ENCODE measurements at places on chromosomes 1 and 21.

DNA sequence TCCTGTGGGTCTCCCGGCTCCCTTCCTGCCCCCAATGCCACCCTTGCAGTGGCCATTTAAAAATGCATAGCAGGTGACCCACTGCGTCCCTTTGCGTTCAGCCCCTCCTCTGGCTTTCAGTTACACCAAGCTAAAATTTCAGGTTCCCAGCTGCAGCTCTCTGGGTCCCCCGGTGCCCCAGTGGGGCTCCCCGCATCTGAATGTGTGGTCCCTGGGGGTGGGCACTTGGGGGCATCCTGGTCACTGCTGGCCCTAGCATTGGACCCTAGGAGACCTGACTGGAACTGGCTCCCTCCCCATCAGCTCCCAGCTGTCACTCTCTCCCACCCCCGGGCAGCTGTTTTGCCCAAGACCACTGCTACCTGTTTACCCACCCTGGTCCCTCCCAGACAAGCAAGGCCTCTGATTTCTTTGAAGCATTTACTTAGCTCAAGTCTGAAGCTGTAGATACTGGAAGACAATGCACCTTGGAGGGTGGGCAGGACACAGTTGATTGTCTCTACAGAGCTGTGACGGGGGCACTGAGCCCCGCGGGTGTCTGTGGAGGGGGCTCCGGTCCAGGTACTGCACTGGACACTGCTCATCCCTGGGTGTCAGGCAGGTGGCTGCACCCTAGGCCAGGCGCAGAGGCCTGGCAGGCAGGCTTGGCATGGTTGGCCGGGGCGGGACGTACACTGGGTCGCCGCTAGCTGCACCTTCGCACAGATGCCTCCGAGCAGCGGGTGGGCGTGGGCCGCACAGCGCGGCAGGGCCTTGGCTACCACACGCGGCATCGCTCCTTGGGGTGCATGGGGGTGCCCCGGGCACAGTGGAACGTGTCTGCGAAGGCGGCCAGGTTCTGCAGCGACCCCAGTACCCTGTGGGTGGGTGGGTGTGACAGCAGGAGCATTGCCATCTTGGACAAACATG, 3.9 kb downstream of the PRXL2B start:
- DNase-seq = no peak

GRCh38 chr1:171310661-171311087, 3.3 kb upstream of the FMO4 start:
- DNase-seq = no peak

GRCh38 chr1:208934933-208935332, 648.6 kb upstream of the CAMK1G start:
- DNase-seq = no peak

GRCh38 chr21:19468991-19469715, 1065.6 kb upstream of the TMPRSS15 start:
- no peak for DNase-seq

GRCh38 chr1:243924188-243924587, 74.1 kb upstream of the AKT3 start:
- DNase-seq = no peak

GRCh38 chr1:50333595-50333974, 89.7 kb downstream of the DMRTA2 start:
- DNase-seq = peak; percentile 66

- no peak for DNase-seq
Observed at GRCh38 chr1:103218821-103219220, 110.5 kb upstream of the COL11A1 start.

DNA sequence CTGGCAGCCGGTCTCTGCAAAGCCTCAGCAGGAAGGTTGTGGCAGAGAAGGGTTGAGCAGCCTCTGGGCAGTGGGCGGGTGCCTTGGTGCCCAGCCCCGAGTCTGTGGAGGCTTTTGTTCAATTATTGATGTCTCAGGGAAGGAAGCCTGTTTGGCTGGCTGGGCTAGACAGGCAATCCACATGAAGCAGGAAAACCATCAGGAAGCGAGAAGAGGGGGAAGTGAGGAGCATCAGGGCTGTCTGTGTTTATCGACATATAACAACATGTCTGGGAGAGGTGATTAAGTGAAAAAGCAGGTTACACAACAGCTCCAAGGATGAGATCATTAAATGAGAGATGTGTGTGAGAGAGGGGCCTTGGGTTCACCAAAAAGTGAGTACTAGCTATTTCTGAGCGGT, 105.4 kb downstream of the UBE2U start:
- DNase-seq = no peak

GRCh38 chr1:197143276-197143675, 3.2 kb downstream of the ASPM start:
- DNase-seq = no peak

DNA sequence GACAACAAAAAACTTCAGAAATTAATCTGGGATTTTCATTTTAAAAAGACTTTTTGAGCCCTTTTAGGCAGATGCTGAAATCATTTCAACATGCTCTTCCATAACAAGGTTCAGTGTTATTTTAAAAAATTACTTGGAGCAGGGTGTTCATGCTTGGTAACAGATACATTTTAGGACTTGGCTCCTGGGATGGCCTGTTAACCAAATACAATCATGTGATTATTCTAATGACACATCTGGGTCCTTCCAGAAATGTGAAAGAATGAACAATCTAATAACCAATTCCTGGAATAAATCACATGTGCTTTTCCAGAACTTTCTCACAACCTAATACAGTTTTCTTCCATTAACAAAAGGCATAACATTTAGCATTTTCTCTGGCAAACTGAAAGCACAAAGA, 379.8 kb upstream of the RUNX1 start:
- DNase-seq = no peak

- DNase-seq = peak; percentile 25
Observed at GRCh38 chr21:35426897-35427296, 377.8 kb upstream of the RUNX1 start.

DNA sequence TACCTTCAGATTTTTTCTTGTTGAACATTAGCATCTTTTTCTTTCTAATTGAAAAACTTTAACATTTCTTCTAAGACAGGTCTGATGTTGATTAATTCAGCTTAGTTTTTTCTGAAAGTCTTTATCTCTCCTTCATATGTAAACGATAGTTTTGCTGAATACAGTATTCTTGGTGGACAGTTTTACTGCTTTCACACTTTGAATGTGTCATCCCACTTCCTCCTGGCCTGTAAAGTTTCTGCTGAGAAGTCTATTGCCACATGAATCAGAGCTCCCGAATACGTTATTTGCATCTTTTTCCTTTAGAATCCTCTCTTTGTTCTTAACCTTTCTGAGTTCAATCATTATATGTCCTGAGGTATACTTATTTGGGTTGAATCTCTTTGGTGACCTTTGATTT, 344.2 kb downstream of the OLFM3 start:
- no peak for DNase-seq

DNA sequence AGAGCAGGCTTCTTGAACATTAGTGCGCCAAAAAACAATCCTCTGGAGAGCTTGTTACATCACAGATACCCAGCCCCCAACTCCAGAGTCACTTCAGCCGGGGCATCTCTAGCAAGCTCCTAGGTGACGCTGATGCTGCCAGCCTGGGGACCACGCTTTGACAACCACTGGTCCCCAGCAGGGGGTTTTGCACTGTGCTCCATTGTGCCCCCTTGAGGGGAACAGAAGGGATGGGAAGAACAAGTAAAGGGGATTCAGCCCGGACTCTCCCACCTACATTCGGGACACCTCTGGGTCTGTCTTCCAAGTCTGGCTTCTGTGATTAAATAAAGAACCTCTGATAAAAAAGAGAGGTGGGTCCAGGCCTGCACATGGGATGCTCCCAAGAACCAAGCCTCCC, 60.4 kb downstream of the ATP5PO start:
- peak; percentile 2 for DNase-seq

DNA sequence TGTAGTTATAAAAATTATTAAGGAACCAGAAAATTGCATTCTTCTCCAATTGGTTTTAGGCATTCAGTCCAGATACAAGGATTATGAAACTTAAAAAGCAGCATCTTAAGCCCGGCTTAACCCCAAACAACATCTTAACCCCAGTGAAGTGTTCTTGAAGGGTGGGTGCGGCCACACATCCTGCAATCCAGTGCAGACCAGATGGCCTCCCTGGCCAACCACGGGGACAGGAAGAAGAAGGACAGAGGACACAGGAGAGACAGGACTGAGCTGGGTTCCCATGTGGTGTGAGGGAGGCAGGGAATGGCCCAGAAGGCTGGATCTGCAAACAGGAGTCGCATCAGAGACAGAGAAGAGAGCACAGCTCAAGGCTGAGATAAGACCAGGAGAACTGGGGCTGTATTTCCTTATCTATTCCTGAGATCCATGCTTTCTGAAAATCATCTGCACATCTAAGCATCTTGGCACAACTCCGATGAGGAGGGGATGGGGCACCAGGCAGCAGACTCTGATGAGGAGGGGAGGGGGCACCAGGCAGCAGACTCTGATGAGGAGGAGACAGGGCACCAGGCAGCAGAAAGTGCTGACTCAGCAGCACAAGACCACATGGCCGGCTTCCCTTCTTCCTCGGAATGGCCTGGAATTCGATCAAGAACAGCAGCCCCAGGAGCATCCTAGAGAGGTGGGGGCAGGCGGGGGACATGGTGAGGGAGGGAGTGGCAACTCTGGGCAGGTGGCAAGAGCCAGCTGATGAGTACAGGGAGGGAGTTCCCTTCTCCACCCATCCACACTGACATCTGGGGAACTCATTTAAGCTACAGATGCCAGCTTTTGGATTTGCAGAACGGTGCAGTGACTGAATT, 26.6 kb downstream of the ABCG1 start:
- no peak for DNase-seq

- DNase-seq = no peak
Observed at GRCh38 chr1:151568626-151569088, 28.5 kb downstream of the TUFT1 start.

- no peak for DNase-seq
Observed at GRCh38 chr1:97209381-97209957, 487.9 kb downstream of the PTBP2 start.

- no peak for DNase-seq
Observed at GRCh38 chr1:58082596-58082995, 463.9 kb downstream of the OMA1 start.

DNA sequence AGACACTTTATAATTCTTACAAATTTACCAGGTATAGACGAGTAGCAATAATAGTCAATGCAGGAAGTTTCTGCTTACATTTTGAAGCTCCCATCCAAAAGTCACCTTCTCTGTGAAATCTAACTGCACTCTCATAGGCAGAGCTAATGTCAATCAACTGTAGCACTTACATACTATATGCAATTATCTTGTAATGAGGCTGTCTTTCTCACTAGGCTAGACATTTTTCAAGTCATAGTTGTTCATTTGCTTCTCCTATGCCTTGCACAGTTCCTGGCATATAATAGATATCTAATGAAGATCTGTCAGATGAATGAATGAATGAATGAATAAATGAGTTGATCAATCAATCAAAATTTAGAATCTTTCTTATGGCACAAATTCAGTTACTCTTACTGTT, 273.0 kb upstream of the DAB1 start:
- DNase-seq = no peak

GRCh38 chr1:29985606-29985945, 737.8 kb downstream of the MATN1 start:
- no peak for DNase-seq

DNA sequence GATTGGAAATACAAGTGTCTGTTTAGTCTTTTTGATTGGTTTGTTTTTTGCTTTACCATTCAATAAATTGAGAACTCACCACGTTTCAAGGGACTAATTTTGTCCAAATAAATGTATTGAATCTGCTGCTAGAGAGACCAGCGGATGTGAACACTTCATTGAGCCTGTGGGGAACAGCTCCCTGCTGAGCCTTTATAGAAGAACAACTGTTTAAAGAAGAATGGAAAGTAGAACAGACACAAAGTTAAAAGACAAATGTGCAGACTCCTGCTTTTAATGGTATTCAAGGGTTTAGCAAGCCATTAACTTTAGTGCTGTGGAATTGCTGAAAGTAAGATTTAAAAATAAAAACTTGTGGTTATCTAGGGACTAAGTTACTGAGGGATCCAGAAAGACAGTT, 817.7 kb upstream of the B3GALT2 start:
- no peak for DNase-seq

- no peak for DNase-seq
Observed at GRCh38 chr21:16419188-16419921, 689.6 kb downstream of the USP25 start.

- DNase-seq = no peak
Observed at GRCh38 chr1:186079084-186079684, 295.9 kb downstream of the TPR start.

- DNase-seq = no peak
Observed at GRCh38 chr1:155250246-155250632, 5.0 kb downstream of the ENTREP3 start.

DNA sequence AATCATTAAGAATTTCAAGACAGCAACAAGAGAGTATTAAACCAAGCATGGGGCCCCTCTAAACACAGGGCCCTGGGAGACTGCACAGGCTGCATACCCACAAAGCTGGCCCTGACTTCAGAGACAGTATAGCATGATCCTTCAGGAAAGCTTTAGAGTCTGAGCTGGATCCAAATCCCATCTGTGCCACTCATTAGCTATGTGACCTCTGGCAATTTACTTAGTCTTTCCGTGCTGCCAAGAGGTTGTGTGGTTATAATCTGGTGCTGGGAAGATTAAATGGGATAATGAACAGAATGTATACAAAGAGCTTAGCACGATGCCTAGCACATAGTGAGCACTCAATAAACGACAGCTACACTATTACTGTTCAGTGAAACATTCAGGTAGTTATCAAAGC, 4.0 kb downstream of the PHC2 start:
- no peak for DNase-seq

GRCh38 chr1:196896355-196896754, 8.5 kb downstream of the CFHR4 start:
- no peak for DNase-seq

GRCh38 chr1:17314491-17314971, 6.5 kb downstream of the PADI4 start:
- DNase-seq = no peak

DNA sequence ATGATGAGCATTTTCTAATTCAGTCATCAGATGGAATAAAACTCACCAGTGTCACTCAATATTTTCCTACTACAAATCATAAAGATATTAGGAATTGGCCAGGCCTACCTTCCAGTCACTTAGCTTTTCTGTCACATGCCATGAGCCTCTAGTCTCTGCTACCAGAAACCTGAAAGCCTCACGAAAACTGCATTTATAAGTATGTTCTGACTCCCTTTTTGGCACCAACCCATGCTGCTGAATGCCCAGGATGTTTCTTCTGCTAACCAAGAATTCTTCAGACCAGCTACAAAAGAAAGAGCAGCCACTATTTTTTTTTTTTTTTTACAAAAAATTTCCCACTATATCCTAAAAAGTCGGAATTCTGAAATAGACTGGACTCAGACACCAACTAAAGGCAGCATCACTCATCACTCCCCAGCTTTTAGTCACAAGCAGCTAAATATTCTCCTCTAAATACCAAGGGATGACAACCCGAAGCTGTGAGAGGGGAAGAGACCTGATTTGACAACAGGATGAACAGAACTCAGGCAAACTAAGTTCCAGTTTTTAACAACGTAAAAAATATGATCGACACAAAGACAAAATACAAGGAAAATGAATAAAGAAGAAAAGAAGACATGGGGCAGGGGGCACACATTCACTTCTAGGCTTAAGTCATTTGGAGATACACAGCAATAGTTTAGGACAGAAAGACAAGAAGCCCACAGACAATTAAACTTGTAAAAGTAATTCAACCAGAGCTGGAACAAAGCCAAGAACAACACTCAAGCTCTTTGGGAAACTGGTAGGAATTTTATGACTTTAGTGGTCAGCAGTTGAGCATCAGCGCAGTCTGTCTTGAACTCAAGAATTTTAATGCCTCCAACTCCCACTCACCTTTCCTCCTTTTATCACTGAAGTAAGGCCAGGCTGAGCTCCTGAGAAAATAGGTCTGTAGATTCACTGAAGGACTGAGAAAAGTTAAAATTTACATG, 1.7 kb downstream of the DCAF8 start:
- DNase-seq = no peak

- DNase-seq = no peak
Observed at GRCh38 chr1:116690849-116691406, 23.4 kb upstream of the IGSF3 start.

Measured in activated CD4-positive, alpha-beta T cell treated with anti-CD3 and anti-CD28 coated beads, Interleukin-2, Interleukin-4, amounts not matched to agents 100 ng/mL and 50 ng/mL, durations not matched to agents 16 hours and 8 hours (primary cell).